ENCODE measurements at places on chromosomes 7 and 10. TPM values are rescaled to one million over a fixed set of nuclear protein-coding genes. Genes with fewer than 3 reads are reported as not detected.

DNA sequence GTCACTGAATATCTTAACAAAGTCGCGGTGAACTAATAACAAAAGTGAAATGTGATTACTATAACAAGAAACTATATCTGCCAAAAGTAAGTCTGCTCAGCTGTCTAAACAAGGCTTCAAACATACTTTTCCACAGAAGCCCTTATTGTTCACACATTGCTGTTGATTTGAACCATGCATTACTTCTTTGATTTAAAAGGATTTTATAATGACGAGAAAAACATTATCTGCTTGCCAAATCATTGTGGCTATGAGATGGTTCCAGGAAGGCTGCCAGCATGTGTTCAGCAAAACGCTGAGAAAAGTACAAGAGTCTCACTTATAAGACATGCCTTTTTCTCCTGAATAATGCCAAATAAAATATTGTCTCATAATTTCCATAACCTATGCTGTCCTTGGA is 24.4 kb downstream of the RNF133 start:
- DNase-seq = no peak

DNA sequence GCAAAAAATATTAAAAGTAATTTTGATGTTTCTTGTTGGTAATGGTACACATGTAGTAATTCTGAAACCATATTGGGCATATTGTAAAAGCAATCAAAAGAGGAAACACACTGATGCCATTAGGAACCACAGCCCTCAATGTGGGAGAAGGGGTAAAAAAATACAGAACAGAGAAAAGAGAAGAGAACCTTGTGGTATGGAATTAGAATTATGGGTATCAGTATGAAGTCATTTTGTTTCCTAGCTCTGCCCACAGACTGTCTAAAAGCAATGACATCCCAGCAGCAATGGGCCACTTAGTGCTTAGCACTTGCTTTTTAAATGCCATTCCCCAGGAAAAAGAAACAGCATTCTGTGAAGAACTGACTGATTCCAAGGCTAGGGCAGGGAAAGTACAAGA is 61.5 kb downstream of the CPVL start:
- no peak for DNase-seq

- DNase-seq = peak; percentile 24
Observed at GRCh38 chr10:15540727-15541126, 169.6 kb upstream of the FAM171A1 start.

DNA sequence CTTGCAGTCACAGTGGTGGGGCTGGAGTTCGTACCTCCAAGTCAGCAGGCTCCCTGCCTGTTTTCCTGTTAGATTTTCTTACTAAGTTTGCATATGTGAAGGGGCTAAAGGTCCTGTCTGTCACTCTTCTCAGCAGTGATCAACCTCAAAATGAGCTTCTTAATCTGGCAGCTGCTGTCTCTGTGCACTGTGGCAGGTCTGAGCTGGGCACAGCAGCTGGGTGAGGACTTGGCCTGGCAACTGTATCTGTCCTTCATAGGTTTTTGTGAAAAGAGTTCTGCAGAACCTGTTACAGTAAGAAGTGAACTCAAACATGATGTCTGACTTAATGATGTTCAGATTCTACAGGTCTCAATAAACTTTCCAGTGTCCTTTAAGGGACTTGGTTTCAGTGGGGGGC is 31.3 kb upstream of the GJD4 start:
- DNase-seq = no peak

DNA sequence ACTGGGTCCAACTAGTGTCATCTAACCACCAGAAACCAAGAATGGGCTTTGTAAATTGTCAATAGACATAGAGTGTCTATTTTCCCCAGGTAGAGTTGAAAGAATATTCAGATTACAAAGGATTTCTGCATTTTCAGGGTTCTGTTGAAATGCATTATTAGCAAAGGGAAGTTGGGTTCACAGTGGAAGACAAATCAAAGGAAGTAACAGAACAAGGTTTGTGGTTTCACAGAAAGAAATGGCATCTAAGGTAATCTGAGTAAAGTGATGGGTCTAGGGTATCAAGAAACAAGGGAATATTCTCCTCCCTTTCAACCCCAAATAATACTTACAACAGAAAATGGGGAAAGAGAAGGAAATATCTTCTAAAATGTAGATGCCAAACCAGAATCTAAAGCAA is 25.8 kb downstream of the CEP41 start:
- DNase-seq = no peak

GRCh38 chr10:76645341-76645740 is 992.3 kb downstream of the KCNMA1 start:
- no peak for DNase-seq

GRCh38 chr10:119521443-119522204 is 20.9 kb downstream of the RGS10 start:
- DNase-seq = no peak

DNA sequence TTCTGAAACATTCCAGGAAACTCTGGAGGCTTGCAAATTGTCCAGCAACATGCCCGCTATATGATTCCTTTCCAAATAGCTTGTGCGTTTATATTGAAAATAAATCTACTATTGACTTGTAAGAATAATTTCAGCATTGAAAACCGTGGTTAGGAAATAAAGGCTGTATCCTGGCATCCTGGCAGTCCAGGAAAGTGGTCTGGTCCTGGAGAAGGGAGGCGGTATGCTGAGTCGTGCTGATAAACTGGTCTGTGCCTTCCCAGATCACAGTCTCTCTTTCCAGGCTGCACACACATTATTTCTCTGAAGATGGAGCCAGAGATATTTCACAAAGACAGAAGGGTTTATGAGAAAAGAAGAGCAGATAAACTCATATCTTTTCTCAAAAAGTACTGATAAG is 350.1 kb upstream of the COBL start:
- peak; percentile 54 for DNase-seq

- DNase-seq = no peak
Observed at GRCh38 chr10:132455441-132455971, 58.5 kb downstream of the PWWP2B start.

DNA sequence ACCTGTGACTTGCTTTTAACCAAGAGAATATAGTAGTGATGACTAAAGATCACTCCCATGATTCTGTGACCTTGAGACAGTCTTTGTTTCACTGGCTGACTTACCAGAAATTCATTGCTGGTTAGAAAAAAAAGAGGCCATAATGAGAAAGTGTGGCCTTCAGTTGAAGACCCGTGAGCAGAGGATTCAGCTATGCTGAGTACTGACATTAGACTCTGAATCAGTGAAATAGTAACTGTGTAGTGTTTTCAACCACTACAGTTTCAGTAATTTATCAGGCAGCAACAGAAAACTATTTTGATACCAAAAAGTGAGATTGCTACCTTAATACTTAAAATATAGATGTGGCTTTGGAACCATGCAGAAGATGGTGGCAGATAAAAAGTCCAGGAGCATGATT is 298.0 kb upstream of the KCND2 start:
- DNase-seq = no peak

DNA sequence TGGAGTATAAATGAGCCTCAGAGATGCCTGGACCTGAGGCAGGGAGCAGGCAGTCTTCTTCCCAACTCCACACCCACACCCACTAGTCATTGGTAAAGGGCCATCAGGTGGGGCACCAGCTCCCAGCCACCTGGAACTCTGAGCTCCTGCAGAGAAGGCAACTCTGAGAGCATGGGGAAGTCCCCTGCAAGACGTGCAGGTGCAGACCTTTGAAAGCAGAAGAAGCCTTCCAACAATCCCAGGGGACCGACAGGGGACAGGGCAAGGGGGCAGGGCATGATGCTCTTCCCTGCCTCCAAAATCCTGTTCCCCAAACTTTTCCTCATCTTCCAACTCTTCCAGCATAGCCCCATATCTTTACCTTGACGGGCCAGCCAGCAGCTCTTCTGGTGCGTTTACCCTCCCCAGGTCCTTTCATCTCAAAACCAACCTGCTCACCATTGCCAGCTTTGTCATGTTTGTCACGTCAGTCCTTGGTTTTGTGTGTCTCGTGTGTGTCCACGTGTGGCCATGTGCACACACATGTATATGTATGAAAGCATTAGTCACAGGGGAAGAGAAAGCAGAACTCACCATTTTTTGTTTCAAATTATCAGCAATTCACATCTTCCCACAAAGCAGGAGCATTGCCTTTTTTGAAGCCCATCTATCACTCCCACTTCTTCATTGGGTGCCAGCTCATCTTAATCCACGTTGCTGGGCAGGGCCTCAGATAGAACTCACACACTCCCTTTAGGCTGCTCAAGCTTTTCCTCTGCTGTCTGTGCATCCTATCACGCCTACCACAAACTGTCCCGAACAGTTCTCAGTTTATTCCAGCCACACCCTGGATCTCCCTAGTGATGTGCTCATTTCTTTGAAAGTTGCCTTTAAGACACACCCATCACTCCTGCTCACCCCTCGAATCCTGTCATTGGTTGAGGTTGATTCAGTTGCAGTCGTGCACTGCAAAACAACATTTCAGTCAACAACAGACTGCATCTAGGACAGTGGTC is 41.0 kb upstream of the AMPH start:
- DNase-seq = no peak

DNA sequence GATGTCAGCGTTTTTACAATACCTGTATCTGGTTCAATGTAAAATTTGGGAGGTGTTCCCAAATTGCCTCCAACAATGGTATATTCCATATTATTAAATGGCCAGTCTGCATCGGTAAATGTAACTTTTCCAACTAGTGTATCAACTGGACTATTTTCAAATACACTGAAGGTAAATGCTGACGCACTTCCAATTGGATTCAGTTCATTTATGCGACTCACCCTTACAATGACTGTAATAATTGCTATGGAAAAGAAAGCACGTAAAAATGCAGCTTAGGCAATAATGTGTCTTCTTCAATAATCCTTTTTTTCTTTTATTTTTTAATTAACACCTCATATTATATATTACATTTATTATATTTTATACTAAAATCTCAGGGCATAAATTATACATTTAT is 209.1 kb downstream of the HGF start:
- DNase-seq = no peak

- DNase-seq = peak; percentile 65
Observed at GRCh38 chr7:28408105-28408959, 4.0 kb upstream of the CREB5 start.

DNA sequence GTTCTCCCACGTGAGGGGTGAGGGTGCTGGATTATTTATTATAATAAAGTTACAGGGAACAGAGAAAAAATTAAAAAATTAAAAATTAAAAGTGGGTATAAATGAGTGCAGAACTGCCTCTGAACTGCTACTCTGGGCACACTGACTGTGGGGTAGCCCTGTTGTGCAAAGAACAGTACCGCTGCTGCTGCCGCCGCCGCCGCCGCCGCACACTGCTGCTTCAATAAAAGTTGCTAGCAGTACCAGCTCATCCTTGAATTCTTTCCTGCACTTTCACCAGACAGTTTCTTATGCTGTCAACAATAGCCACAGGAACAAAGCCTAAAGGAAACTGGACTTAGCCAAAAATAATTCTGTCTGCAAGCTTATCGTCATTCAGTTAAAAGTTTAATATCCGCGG is 72.1 kb downstream of the GCC1 start:
- no peak for DNase-seq

DNA sequence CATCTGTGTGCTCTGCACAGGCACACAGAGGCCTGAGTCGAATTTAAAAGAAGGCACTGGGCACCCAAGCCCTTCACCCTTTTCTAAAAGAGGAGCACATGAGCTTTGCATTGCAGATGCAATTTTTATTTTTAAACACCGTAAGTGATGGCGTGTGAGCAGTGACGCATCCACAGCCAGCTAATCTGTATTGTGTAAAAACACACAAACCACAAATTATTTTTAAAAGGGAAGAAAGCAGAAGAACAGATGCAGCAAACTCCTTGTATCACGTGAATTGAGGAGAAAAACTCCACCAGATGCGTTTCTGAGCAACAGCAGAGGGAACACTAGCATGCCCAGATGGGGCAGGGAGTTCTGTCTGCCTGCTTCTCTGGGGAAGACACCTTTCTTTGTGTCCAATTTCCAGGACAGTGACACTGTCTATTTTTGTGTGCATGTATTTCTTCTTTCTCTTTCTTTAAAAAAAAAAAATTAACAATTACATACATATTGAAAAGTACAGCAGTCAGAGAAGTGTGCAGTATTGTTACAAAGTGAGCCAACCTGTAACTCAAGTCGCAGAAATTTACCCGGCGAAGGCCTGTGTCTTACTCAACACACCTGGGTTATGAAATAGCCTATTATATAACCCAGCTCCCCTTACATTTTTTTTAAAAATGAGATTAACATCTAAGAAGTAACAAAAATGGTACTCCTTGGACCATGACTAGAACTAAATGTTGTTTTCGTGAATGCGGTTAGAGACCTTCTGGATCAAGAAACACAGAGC is 39.2 kb downstream of the EEPD1 start:
- DNase-seq = no peak

DNA sequence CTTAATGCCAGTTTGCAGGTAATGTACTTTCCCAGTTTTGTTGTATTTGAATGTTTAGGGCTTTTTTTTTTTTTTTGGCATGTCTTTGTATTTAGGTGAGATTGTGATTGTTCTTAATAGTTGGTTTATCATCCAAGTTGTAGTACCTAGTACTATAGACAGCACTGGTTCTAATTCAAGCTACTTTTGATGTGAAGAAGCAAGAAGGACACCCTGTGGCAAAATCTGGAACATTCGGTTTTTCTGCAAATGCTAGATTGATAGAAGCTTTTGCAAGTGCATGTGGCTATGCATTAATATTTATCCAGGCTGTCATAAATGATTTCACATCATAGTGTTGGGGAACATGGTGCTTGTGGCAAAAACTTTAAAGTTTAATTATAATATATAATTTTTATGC is 248.9 kb downstream of the FOXP2 start:
- no peak for DNase-seq

DNA sequence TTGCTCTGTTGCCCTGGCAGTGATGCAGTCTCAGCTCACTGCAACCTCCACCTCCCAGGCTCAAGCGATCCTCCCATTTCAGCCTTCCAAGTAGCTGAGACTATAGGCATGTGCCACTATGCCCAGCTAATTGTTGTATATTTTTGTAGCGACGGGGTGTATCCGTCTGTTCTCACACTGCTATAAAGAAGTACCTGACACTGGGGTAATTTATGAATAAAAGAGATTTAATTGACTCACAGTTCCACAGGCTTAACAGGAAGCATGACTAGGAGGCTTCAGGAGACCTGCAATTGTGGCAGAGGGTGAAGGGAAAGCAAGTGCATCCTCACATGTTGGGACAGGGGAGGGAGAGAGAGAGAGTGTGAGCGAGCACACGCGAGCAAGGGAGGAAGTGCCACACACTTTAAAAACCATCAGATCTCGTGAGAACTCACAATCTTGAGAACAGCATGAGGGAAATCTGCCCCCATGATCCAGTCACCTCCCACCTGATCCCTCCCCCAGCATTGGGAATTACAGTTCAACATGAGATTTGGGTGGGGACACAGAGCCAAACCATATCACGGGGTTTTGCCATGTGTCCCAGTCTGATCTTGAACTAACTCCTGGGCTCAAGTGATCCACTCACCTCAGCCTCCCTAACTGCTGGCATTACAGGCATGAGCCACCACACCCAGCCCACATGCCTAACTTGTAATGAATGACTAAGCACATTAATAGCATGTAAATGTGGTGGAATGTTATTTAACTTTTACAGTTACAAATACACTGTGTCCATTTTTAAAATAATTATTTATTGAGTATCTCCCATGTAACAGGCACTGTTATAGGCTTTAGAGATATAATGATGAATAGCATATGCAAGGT is 65.5 kb downstream of the RALA start:
- DNase-seq = no peak

The NXPH1 gene
- total RNA-seq = not detected

The STEAP1 gene
- total RNA-seq = 4.4 TPM

The NODAL gene
- not detected for total RNA-seq

The ADRB1 gene
- total RNA-seq = 0.72 TPM

The GRM3 gene
- total RNA-seq = not detected

The COX19 gene
- 14.7 TPM for total RNA-seq

The ATRNL1 gene
- 7.1 TPM for total RNA-seq

The AGBL3 gene
- total RNA-seq = 7.6 TPM

The AOC1 gene
- total RNA-seq = 170 TPM

The TUBAL3 gene
- total RNA-seq = 0.44 TPM

The ECHDC3 gene
- total RNA-seq = 32.4 TPM

The GNAT3 gene
- total RNA-seq = not detected

The PNLIPRP2 gene
- total RNA-seq = not detected

All from kidney (tissue), 22 donors.